Pulmonary artery endothelial cell (primary cell): ENCODE measurements at places on chromosomes 11 and 22. TPM values are rescaled to one million over a fixed set of nuclear protein-coding genes. Genes with fewer than 3 reads are reported as not detected.
A peak's percentile ranks its signal among the peaks of the same experiment; 100 is the strongest.

- DNase-seq: no peak
Measured at GRCh38 chr11:36601155-36601554, 3.1 kb upstream of the RAG2 start.

OR51B5 gene
- total RNA-seq: not detected in 2 replicates

DNA sequence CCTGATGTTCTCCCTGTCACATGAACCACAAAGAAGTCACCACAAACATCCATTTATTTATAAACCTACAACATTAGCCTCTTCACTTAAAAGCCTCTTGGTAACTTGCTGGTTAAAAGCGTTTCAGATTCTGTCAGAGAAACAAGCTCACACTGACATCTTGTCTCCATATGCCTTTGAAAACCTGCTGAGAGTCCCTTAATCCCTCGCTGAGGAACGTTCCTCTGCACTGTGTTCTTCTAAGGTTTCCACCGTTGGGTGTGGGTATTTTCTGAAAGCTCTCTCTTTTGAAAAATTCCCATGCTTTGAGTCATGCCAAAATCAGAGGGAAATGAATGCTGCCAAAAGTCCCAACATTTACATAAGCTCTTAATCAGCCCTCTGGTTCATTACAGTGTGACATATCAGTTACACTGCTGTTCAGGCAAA lies 149.8 kb downstream of the CCDC34 start:
- peak; percentile 13 for DNase-seq

DNA sequence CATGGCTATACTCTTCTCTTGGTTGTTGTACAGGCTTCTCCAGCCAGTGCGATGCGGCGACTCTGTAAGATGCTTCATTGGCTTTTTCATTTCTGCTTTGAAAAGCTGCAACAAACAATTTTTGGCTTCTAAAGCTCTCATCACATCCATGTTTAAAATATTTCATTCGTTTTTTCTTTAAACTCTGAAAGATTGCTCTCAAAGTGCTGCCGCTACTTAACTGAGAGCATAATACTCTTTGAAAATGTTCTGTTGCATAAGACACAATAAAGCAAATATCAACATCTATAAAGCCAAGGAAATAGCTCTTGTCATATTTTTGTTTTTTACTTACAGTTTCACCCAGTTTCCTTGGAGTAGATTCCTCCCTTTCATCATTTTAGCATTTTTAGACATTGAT lies 468.3 kb downstream of the TBC1D22A start:
- no peak for DNase-seq

RIMBP3B gene
- under 0.01 and 0.04 TPM in 2 replicates for total RNA-seq

DNA sequence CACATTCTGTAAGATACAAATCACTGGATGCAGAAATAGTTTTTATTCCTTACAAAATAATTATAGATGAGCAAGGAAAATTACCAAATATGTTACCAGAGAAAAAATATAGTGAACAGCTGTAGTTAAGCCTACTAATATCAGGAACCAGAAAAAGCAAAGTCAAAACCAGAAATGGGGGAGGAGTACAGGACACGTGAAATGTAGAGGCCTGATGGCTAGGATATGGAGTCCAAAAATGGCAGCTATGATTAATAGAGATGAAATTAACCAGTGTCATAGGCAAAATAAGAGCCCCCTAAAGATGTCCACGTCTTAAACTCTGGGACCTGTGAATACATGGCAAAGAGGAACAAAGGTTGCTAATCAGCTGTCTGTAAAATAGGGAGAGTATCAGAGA lies 34.1 kb downstream of the MRE11 start:
- DNase-seq: no peak
